ENCODE measurements at places on chromosomes 12 and 14.

GRCh38 chr14:30994681-30995620, 30.5 kb upstream of the AP4S1 start:
- DNase-seq, result no peak

DNA sequence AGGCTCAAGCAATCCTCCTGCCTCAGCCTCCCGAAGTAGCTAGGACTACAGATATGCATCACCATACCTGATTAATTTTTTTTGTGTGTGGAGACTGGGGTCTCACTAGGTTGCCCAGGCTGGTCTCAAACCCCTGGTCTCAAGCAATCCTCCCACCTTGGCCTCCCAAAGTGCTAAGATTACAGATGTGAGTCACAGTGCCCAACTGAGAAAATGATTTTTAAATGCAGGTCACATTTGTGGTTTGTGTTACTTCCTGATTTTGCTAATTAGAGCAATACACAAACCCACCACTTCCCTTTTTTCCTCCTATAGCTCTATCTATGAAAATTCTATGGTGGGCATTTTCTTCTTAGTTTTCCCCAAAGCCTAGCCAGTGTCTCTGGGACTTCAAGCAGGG, 45.5 kb upstream of the TMEM263 start:
- DNase-seq, result no peak

- DNase-seq, result no peak
Measured at GRCh38 chr14:103273145-103273744, 60.8 kb upstream of the EIF5 start.

GRCh38 chr14:69786603-69787002, 10.4 kb downstream of the SLC10A1 start:
- no peak for DNase-seq

DNA sequence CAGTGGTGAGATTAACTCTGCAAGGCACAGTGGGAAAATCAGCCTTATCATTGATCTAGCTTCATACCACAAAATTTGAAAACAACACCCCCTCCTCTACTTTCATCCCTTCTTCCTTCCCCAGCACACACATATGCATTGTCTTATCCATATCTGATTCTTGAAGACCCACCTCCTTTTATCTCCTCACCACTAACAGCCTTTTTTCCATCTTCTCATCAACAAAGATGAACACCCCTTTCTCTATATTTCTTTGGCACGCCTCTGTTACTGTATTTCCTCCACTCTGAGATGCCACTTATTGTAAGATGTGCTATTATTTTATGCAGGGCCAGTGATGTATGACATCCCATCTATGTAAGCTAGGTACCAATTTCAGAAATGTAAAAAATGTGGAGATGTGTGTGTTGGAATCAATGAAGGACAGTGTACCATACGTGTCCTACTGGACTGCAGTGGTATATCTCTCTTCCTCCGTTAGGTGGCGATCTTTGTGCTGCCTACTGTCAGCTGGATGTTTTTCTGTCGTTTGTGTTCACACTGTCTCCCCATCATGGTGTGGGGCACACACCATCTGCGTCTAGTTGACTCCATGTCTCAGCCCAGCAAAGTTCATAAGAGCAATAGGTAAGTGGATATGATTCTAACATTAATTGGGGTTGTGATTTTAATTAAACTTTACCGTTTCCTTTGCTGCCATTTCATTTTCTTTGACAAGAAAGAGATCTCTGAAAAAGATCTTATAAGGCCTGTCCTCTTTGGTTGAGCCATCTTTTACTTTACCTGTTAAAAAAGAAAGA, 24.0 kb downstream of the CCDC38 start:
- no peak for DNase-seq

- no peak for DNase-seq
Measured at GRCh38 chr12:49626169-49626835, 2.9 kb downstream of the PRPF40B start.
